ENCODE measurements at places on chromosomes 13 and 19. TPM values are rescaled to one million over a fixed set of nuclear protein-coding genes. Genes with fewer than 3 reads are reported as not detected.

- no peak for DNase-seq
Measured at GRCh38 chr13:32285633-32285965, 29.6 kb downstream of the ZAR1L start.

DNA sequence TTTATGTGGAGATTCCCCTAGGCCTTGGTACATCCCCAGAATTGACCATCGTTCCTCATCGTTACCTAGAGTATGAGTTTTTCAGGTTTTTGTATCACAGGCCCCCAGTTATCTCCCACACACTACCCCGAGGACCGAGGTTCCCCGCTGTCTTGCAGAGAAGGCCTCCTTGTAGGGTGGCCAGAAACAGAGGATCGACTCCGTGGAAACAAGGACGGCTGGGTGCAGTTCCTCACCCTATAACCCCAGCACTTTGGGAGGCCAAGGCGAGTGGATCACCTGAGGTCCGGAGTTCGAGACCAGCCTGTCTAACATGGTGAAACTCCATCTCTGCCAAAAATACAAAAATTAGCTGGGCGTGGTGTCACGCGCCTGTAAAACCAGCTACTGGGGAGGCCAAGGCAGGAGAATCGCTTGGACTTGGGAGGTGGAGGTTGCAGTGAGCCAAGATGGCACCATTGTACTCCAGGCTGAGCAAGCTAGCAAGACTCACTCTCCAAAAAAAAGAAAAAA, 720 bp downstream of the ADAT3 start:
- no peak for DNase-seq

GRCh38 chr19:54469496-54469934, 3.6 kb downstream of the CDC42EP5 start:
- no peak for DNase-seq

DNA sequence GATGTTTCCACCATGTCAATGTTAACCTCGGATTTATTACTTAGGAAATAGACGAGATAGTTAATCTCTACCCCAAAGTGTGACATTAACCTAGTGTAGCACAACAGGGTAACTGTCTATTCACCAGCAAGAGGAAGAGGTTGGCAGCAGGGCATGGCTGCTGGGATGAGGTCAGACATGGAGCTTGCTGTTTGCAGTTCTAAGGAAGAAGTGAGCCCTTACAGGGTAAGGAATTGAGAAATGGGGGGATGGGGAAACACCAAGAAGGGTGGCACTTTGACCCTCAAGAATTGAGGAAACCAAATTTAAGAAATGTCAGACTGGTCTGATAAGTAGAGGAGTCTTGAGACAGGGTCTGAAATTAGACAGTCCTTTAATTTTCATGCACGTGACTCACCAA, 62.4 kb downstream of the MBD3L2B start:
- DNase-seq = no peak

GRCh38 chr13:58254943-58255342, 623.4 kb downstream of the PCDH17 start:
- no peak for DNase-seq

MEIS3 gene
- 0.12 TPM for total RNA-seq

ITGBL1 gene
- total RNA-seq = not detected

SSC5D gene
- 0.39 TPM for total RNA-seq

GRCh38 chr19:5418677-5419076, 36.5 kb upstream of the ZNRF4 start:
- DNase-seq = no peak

- no peak for DNase-seq
Measured at GRCh38 chr19:29682236-29682895, 17.1 kb downstream of the PLEKHF1 start.

GRCh38 chr19:28960986-28961705, 251.8 kb downstream of the UQCRFS1 start:
- DNase-seq = no peak

GRCh38 chr13:91074091-91074490, 273.4 kb upstream of the MIR17HG start:
- DNase-seq = no peak

DNA sequence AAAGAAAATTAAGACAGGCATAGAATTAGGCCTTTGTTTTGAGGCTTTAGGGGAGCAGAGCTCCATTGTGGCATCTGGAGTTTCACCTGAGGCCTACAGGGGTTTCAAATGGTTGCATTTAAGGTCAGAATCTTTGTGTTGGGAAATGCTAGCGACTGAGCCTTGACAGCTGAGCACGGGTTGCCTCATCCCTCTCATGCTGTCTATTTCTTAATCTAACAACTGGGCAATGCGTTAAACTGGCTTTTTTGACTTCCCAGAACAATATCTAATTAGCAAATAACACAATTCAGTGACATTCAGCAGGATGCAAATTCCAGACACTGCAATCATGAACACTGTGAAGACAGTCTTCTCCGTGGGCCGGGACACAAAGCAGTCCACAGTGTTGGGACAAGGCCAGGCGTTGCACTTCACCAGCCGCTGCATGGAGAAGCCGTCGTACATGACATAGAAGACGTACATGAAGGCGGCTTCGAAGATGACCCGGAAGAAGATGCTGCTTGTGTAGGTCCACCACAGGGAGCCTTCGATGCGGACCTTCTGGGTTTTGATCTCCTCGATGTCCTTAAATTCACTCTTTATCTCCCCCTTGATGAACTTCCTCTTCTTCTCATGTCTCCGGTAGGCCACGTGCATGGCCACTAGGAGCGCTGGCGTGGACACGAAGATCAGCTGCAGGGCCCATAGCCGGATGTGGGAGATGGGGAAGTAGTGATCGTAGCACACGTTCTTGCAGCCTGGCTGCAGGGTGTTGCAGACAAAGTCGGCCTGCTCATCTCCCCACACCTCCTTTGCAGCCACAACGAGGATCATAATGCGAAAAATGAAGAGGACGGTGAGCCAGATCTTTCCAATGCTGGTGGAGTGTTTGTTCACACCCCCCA, 3.8 kb downstream of the GJB2 start:
- DNase-seq = no peak

EDNRB gene
- not detected for total RNA-seq

- DNase-seq = no peak
Measured at GRCh38 chr19:22532388-22533300, 101.5 kb upstream of the ZNF492 start.

DNA sequence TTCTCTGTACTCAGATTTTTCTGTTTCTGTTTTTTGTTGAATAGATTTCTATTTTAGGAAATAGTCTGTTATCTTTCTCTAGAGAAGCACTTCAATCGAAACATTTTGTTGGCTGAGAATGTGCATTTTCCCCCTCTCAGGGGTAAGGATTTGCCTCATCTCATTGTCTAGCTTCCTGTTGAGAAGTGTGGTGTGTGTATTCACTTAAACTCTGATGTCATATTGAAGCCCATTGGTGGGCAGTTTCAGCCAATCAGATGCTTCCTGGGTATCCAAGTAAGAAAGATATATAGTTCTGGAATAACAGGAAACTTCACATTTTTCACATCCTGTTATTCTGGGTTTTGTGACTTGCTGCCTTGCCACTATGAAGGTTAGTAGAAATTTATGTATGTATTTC, 87.6 kb downstream of the ARHGEF7 start:
- DNase-seq = no peak

DNA sequence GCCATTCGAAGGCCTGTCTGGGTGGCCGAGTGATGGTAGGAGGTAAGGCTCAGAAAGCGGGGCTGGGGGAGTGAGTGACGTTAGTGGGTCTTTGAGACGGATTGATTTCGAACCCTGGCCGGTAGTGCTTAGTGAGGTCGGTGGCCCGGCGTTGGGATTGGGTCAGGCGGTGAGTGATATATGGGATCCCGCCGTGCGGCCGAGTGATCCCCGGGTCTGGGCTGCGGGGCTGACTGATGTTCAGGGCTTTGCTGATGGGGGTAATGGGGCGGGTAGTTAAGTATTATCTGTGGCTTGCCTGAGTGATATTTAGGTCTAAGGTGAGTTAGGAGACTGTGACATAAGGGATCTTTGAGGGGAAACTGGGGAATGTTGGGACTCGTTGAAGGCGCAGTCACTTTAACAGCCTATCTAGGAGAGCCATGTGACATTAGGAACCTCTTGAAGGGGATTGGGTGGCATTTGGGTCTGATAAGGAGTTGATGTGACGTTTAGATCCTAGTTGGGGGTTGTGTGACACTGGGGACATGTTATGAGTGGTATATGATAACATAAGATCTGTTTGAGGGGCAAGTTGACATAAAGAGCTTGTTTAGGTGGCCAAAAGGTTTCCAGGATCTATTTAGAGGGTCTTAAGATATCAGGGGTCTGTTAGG, 543 bp downstream of the PSMC4 start:
- DNase-seq = no peak

TPGS1 gene
- total RNA-seq = 5.9 TPM

TEX29 gene
- 2.0 TPM for total RNA-seq

MIR17HG gene
- total RNA-seq = 11.5 TPM

HIF3A gene
- total RNA-seq = not detected

LRRC63 gene
- total RNA-seq = 0.99 TPM

LIM2 gene
- 1.2 TPM for total RNA-seq

- no peak for DNase-seq
Measured at GRCh38 chr13:58633226-58633625, 1001.7 kb downstream of the PCDH17 start.

DNA sequence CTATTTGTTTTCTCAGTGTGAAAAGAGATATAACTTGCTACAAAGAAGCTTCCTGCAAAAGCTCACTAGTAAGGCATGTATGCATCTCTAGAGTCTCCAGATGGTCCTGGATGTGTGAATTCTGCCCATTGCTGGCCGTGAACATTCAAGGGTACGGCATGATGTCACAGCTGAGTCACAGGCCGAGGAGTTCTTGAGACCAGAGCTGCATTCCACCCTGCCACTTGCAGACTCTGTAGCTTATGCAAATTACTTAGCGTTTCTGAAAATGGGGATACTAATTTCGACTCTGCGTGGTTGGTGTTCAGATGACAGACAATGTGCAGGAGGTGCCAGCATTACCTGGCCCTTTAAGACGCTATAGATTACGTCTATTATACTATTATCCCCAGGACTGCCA, 470.7 kb downstream of the ZNF536 start:
- no peak for DNase-seq

DNA sequence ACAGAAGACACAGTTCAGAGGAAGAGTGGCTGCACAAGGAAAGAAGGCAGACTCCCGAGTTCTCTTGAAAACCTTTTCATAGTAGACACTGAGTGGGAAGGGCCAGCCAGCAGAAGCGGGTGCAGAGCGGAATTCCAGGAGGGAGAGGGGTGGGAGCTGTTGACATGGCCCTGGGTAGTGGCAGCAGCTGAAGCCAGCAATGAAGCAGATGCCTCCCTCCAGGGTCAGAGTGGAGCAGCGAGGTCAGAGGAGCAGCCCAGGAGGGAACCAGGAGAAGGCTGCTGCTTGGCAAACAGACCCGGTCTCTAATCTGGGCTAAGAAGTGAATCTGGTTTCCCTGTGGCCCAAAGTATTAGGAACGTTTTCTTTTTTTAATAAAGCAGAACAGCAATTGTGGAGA, 73.9 kb upstream of the SPATA13 start:
- no peak for DNase-seq

DNA sequence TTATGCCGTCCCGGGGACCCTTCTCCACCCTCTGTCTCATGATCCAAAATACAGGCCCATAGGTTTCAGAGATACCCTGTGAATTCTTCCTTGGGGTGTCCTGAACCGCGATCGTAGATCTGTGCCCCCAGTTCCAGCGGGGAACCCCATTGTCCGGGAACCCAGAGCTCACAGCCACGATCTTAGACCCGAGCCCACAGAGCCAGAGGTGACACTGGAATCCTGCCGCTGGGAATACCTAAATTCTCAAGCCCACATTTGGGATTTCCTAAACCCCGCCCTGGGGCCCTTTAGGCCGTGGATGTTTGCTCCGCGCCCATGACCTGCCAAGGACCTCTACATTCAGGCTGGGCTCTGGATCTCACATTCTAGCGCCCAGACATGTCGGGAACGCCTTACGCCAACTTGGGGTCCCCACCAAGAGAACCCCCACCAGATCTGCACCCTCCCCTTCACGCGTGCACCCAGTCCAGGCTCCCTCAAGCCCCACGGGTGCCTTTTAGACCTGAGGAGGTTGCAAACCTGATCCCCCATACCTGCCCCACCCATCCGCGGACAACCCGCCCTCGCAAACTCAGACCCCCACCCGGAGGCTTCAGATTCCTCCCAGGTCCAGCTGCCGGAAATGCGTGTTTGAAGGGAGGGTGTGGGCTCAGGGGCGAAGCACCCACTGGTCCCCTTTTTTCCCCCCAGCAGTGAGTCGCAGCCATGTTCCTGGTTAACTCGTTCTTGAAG, 605 bp downstream of the CAPNS1 start:
- peak; percentile 37 for DNase-seq

DNA sequence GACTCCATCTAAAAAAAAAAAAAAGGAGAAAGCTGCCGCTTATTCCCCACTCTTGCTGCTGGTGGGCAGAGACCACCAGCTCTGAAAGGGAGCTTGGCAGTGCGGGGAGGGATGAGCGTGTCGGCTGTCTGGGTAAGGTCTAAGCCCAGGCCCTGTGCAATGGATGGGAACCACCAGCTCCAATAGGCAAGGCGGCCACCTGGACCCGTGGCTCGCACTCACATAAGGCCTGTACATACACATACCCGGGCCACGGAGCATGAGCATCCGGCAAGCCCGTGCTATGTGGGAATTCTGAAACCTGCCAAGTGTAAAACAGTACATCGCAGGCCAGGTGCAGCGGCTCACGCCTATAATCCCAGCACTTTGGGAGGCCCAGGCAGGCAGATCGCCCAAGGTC, 56.6 kb upstream of the USE1 start:
- DNase-seq = no peak

Measured in activated naive CD4-positive, alpha-beta T cell treated with anti-CD3 and anti-CD28 coated beads, Interleukin-2, amount 50 U/mL, for 72 hours (primary cell).